Head of caudate nucleus (tissue), 42 donors: ENCODE measurements at places on chromosomes 16 and 17.
A peak's percentile ranks its signal among the peaks of the same experiment; 100 is the strongest.

GRCh38 chr17:60065136-60065535 is 13.6 kb downstream of the HEATR6 start:
- DNase-seq, result no peak

DNA sequence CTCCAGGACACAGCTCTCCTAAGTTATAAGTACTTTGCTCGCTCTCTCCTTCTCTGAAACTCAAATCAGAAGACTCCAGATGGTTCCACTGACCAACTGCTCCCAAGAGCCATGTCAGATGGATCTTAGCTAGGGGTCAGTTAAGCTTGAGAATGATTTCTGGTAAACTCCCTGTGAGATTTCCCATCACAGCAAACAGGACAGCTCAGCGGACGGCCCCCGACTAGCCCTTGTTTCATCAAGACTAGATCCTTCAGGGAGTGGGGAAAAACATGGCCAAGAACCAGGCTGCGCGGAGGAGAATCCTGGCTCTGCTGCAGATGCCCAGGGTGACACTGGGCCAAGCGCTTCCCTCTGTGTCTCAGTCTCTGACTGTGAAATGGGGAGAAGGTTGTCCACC is 159.8 kb downstream of the C16orf78 start:
- no peak for DNase-seq

- DNase-seq, result no peak
These were observed 217.8 kb downstream of the GRIN2A start for GRCh38 chr16:9964426-9964825.

- peak; percentile 36 for DNase-seq
These were observed at the start of gene NHLRC4 for GRCh38 chr16:566475-567372. TSS of gene NHLRC4 (plus strand) at chr16:567005. CDS start at chr16:568048, 1,043 bp downstream.

DNA sequence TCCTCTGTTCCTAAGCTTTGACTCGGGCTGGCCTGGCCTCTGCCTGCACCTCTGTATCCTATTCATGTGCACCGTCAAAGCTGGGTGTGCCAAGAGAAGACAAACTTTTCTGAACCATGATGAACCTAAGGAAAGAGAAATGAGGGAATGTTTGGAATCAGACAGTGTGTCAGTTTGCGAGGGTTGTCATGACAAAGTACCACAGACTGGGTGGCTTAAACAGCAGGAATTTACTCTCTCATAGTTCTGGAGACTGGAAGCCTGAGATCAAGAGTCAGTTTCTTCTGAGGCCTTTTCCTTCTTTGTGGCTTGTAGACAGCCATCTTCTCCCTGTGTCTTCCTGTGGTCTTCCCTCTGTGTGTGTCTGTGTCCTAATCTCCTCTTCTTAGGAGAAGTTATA is 129.0 kb downstream of the KATNIP start:
- DNase-seq, result no peak

- no peak for DNase-seq
These were observed 24.9 kb downstream of the USP36 start for GRCh38 chr17:78815696-78816095.

- DNase-seq, result no peak
These were observed 6.5 kb downstream of the ITGAX start for GRCh38 chr16:31361201-31362110.

DNA sequence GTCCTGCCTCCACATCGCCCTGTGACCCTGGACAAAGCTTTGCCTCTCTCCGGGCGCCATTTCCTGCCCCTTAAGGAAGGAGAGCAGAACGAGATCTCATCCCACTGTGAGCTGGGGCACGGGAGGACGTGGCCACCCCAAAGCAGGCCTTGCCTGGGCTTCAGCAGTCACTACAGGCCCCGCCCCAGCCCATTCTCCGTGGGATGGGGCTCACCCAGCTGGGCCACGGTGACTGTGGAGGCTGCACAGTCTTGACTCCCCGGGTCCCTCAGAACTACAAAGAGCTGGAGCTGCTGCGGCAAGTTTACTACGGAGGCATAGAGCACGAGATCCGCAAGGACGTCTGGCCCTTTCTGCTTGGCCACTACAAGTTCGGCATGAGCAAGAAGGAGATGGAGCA is 28.2 kb downstream of the MNT start:
- no peak for DNase-seq
